ENCODE measurements at places on chromosomes 6 and 20. TPM values are rescaled to one million over a fixed set of nuclear protein-coding genes. Genes with fewer than 3 reads are reported as not detected.

C20orf202 gene
- total RNA-seq, result not detected

FBXO5 gene
- total RNA-seq, result 16.4 TPM

OOEP gene
- not detected for total RNA-seq

CLVS2 gene
- total RNA-seq, result 0.10 TPM

ETV7 gene
- total RNA-seq, result 0.21 TPM

LY6G6F gene
- total RNA-seq, result 0.82 TPM

DZANK1 gene
- total RNA-seq, result 1.6 TPM

TLDC2 gene
- total RNA-seq, result 0.21 TPM

GABRR2 gene
- 1.2 TPM for total RNA-seq

TSPYL4 gene
- 13.7 TPM for total RNA-seq

CST4 gene
- not detected for total RNA-seq

LAMP5 gene
- 1.7 TPM for total RNA-seq

RSPH9 gene
- total RNA-seq, result 0.41 TPM

MUCL3 gene
- not detected for total RNA-seq

SLA2 gene
- total RNA-seq, result 0.21 TPM

PDE10A gene
- total RNA-seq, result 14.0 TPM

FAM83C gene
- total RNA-seq, result 2.2 TPM

KHDC1L gene
- total RNA-seq, result not detected

CCR6 gene
- total RNA-seq, result not detected

ZBP1 gene
- total RNA-seq, result 0.10 TPM

All from tongue (tissue), 3 donors.